ENCODE measurements at places on chromosomes 7 and 10. TPM values are rescaled to one million over a fixed set of nuclear protein-coding genes. Genes with fewer than 3 reads are reported as not detected.

GRCh38 chr7:129388333-129389098 lies 45.7 kb upstream of the STRIP2 start:
- no peak for DNase-seq

DNA sequence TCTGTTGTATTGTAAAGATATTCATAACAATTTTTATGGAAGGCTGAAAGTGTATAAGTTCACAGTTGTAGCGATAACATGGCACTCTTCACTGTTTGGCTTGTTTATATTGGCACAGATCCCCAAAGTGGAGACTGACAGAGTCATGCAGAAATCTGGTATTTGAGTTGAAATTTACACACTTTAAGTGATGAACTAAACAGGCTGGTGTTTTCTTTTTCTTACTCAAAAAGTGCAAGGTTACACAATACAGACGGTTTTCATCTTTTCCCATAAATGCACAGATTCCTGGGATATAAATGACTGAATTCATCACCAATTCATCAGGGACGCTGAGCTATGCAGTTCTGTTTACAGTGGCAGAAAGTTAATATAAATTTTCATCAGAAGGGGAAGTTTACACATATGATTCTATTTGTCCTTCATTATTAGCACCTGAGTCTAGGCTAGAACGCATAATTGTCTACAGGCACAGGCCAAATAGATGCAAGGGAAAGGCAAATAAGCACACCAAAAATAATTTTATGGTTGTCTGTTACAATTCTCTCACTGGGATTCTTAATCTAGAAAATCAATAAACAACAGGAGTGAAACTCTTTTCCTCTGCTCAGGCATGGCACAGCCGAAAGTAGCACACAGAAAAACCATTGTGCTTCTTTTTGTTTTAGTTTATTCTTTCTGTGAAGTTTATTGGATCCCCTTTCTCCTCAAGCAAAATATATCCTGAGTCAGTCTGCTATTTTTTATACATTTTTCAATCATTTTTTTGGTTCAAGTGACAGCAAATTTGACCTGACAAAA lies 88.0 kb downstream of the FOXP2 start:
- no peak for DNase-seq

GRCh38 chr10:60352105-60352504 lies 37.6 kb downstream of the ANK3 start:
- DNase-seq, result no peak

ECHDC3 gene
- 1.3 TPM for total RNA-seq

DNA sequence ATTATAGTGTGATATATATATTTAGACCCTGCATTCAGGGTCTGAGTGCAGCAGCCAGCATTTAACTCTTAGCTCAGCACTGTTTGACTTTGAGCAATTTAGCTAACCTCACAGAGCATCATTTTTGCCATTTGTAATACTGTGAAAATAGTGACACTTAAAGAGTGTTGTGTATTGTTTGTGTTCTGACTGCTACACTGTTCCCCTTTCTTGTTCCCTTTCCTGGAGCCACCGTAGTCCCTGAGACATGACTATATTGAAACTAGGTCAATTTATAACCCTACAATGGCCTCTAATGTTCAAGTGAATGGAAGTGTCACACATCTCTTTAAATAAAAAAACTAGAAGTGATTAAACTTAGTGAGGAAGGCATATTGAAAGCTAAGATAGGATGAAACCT lies 20.3 kb upstream of the CD36 start:
- no peak for DNase-seq

TSPAN12 gene
- not detected for total RNA-seq

DGKB gene
- total RNA-seq, result not detected

AUTS2 gene
- total RNA-seq, result 51.7 TPM

DNA sequence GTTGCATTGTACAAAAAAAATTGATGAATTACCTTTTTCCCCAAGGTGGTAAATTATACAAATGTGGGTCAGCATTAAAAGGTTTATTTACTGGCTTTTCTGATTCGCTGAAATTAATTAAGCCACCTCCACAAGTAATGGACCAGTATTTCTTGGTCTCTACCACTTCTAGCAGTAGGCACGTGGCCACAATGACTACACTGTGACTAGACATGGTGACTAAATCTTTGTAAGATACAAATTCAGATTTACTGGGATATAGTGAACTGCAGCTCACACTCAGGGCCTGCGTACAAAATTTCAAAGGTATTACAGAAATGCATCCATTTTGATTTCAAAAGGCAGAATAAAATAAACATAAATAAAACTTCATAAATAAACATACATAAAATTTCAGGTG lies 10.9 kb downstream of the HPSE2 start:
- no peak for DNase-seq

GALNT17 gene
- total RNA-seq, result not detected

CYP51A1 gene
- 44.3 TPM for total RNA-seq
